ENCODE measurements at places on chromosomes 16 and 17.

DNA sequence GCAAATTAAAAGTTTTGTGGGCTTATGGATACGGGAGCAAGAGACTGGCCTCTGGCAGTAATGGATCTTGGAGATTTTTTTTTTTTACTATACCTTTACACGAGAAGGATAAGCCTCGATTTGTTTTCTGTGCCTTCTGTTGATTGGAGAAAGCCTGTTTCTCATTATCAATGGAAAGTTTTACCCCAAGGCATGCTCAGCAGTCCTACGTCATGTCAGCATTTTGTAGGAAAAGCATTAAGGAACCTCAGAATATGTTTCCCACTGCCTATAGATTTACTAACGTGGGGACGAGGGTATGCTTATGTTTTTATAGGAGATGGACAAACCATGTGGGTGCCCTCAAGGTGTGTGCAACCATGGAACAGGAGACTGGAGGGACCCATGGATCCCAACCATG is 26.8 kb downstream of the CD300LG start:
- no peak for DNase-seq

GRCh38 chr16:20870122-20870820 is 29.9 kb downstream of the DCUN1D3 start:
- DNase-seq = no peak

GRCh38 chr16:72469932-72470331 is 298.0 kb upstream of the PMFBP1 start:
- no peak for DNase-seq

DNA sequence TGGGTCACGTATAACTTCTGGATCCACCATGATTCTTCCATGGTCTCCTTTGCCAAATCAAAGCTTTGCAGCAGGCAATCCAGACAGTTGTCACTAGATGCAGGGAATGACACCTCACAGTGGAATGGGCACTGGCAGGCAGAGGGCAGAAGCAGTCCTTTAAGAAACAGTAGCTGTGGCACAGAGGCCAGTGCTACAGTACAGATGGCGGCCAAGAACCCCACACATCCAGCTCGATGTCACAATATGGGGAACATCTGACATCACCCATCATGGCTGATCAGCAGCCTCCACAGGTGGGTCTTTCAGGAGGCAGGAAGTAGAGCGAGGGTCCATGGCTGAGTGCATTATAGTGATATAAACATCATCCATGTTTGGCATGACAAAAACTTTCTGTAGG is 18.8 kb upstream of the ERN1 start:
- peak; percentile 40 for DNase-seq

GRCh38 chr16:82598771-82599170 is 28.0 kb upstream of the CDH13 start:
- DNase-seq = no peak

GRCh38 chr17:1251866-1252608 is 18.2 kb upstream of the BHLHA9 start:
- DNase-seq = no peak

GRCh38 chr17:13635951-13636350 is 34.2 kb upstream of the HS3ST3A1 start:
- DNase-seq = no peak

DNA sequence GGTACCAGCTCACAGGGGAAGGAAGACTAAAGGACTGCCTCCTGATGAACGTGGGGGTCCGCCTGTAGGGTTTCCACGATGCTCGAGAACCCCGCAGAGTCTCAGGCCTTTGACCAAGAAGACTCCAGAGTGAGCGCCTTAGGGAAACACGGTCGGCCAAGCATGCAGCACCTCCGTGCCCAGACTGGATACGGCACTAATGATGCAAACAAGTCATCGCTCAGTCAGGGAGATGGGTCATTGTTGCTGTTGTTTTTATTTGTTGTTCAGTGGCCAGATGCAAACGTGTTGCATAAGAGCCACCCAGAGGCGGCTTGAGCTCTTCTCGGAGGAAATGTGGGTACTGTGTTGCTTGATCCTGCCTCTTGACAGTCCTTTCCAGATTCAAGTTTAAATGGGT is 19.3 kb upstream of the RBFOX3 start:
- no peak for DNase-seq

GRCh38 chr17:82965371-82965770 is 114.0 kb upstream of the METRNL start:
- no peak for DNase-seq

DNA sequence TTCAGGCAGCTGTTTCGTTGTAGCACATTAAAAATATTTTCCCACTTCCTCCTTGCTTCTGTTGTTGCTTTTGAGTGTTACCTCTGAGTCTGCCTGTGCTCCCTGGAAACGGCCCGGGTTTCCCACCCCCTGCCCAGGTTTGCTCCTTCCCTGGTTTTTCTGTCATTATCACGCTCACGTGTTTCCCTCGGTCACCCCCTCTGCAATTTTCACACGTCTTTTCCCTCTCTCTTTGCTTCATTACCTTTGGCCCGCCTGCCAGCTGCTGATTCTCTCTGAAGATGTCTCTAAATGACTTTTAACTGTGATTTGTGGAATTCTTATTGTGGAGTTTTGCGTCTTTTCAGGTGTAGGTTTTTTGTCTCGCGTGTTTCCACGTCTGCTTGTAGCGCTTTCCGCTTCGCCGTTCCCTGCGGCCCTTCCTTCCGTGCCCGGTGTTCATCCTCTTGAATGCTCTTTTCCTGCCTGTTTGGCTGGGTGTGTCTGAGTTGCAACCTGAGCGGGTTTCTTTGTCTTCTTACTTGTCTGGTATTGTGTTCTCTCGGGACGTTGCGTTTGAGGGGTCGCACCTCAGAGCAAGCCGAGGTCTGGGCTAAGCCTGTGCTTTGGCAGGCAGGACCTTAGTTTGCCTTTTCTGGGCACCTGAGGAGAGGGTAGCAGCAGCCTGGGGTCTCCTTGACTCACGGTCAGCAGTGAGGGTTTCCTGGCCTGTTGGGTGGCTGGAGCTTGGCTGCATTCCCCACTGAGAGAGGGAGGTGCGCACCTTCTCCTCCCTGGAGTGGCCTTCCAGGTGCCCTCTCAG is 96.3 kb upstream of the ZNF750 start:
- DNase-seq = no peak

DNA sequence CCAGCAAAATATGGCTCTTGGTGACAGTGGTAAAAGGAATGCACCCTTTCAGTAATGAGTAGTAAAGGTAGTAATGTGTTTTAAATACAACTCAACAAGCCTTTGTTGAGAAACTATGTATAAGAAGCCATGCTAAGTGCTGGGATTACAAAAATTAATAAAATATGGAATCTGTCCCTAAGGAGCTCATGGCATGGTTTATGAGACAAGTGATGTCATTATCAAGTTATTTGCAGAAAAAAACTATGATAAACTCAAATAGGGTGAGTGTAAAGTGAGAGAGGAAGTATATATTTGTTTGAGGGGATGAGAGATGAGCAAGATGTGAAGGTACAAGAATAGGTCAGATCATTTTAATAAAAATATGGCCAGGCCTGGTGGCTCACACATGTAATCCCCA is 76.9 kb downstream of the NF1 start:
- no peak for DNase-seq

DNA sequence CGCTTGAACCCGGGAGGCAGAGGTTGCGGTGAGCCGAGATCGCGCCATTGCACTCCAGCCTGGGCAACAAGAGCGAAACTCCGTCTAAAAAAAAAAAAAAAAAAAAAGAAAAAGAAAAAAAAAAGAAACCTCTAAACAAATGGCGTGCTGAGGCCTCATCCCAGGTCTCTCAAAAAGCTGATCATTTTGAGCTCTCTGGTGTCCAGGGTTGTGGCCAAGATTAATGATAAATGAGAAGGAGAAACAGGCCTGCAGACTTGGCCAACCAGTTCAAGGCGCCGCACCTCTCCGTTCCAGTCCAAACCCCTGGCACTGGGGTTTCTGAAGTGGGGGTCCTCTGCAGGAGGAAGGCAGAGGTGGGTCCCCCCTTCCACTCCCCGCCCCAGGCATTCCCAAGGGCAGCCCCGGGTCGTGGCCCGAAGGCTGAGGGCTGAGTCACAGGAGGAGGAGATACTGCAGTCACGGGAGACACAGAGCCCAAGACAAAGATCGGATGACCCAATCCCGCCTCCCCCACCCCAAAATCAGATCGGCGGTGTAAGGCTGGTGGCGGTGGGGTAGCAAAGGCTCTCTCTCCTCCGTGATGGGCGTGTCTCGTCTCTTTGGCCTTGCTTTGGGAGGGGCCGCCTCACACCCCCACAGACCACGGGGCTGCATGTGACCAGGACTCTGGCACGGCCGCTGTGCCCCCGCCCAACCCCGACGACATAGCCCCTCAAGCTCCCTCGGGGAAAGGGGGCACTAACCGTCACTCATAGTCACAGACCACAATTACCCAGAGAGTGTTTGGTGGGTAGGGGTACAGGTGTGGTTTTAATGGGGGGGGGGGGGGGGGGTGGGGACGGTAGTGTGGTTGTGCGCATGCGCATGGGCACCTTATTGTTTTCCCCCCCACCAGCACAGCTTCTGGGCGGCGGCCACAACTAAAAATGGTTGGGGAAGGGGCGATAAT is 1.1 kb downstream of the VAT1 start:
- DNase-seq = peak; percentile 47

GRCh38 chr17:82665891-82666290 is 17.6 kb upstream of the WDR45B start:
- DNase-seq = no peak

DNA sequence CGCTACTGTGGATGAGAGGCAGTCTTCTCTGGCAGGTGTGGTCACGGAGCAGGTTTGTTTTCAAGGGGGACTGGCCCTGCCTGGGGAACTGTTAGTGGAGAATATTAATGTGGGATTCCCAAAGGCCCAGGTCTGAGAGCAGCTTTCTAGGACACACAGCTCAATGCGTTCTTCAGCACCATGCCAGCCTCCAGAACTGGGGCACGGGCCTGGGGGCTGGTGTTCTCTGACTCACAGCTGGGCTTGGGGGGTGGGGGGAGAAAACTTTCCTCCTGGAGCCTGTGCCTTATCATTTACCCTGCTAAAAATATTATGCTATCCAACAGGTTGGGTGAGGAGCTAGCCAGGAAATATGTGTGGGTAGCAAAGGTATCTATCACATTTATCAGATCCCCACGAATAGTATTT is 13.5 kb upstream of the LHX1 start:
- no peak for DNase-seq

- DNase-seq = peak; percentile 17
These were observed 134.4 kb downstream of the SKAP1 start for GRCh38 chr17:48295362-48296288.

GRCh38 chr16:16080465-16081065 is 131.1 kb downstream of the ABCC1 start:
- DNase-seq = no peak

GRCh38 chr16:74511961-74512360 is 90.7 kb upstream of the CLEC18B start:
- no peak for DNase-seq

GRCh38 chr16:79317521-79317920 is 283.0 kb downstream of the MAF start:
- DNase-seq = no peak

- peak; percentile 29 for DNase-seq
These were observed 10.9 kb upstream of the MMD start for GRCh38 chr17:55432358-55433028.

- no peak for DNase-seq
These were observed 71.9 kb upstream of the NOG start for GRCh38 chr17:56521414-56522141.

GRCh38 chr16:75475420-75475847 is 10.9 kb upstream of the TMEM170A start:
- no peak for DNase-seq

GRCh38 chr16:70698901-70699300 is 13.0 kb upstream of the MTSS2 start:
- DNase-seq = no peak

- peak; percentile 92 for DNase-seq
These were observed 47.1 kb downstream of the VMP1 start for GRCh38 chr17:59754552-59754951.

DNA sequence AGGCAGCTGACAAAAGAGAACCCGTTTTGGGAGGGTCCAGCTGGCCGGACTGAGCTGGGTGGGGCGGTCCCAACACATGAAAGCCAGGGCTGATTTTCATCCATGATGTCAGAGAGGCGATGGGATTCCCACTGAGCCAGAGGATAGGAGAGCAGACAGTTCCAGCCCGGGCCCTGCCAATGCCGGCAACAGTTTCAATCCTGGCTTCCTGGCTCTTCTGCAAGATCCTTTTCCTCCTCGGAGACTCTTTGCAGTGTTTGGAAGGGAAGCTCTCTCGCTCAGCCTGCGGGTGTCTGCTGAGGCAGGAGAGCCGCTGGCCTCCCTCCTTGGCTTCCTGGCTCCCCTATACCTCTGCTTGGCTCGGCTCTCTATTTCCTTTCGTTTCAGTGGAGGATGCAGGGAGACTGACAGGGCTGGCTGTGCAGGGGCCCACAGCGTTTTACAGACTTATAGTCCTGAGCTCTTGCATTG is 145.5 kb upstream of the SOX9 start:
- peak; percentile 44 for DNase-seq

DNA sequence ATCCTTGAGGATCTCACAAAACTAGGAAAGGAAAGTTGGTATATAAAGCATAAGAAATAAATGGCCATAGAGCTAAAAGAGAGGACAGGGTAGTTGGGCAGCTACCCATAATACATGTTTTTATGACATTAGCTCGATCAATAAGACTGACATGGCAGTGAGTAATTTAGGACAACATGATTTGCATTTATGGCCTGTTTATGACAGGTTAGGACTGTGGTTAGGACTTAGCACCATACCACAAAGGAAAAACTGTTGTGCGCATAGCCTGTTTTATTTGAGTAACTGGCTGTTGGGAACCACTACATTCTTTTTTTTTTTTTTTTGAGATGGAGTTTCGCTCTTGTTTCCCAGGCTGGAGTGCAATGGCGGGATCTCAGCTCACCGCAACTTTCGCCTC is 18.0 kb upstream of the TRIM37 start:
- DNase-seq = no peak

GRCh38 chr17:9811537-9811936 is 10.3 kb downstream of the GSG1L2 start:
- DNase-seq = no peak

- no peak for DNase-seq
These were observed 1.8 kb downstream of the ST3GAL2 start for GRCh38 chr16:70437017-70437581.

- DNase-seq = no peak
These were observed 11.9 kb upstream of the SHCBP1 start for GRCh38 chr16:46632778-46633733.

DNA sequence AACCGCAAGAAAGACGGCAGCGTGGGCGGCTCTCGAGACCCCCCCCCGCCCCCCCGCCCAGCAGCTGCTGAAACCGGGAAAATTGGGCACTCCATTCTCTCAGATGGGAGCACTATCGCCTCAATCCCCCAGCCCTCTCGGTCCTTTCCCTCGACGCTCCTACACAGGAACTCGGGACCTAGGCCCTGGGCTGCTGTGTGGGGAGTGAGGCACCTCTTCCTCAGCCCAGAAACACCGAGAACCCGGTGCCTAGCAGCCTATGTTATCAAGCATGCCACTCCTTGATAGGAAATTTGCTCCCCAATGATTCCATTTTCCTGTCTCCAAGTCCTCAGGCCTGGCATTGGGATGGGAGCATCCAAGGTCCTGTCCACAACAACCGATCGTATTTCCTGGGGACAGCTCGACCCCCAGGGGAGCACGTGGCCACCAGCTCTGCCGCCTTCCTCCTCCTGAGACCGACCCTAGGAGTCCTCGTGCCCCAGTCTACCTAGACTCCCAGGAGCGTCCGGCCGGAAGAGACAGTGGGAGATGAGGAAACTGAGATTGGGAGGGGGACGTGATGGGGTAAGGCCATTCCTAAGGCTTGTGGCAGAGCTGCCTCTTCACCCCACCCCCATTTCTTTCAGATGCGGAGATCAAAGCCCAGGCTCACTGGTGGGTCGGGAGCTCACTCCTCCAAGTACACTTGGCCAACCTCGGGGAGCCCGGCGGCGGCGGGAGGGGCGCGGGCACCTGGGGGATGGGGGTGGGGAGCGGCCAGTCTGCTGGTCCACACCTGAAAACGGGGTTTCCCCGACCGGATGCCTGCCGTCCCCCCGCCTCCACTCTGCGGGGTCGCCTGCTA is 17.5 kb upstream of the CBX8 start:
- no peak for DNase-seq

Measured in epithelial cell of esophagus (primary cell).